Hypothalamus (tissue), 51 donors: ENCODE measurements at places on chromosomes 11 and 22.

DNA sequence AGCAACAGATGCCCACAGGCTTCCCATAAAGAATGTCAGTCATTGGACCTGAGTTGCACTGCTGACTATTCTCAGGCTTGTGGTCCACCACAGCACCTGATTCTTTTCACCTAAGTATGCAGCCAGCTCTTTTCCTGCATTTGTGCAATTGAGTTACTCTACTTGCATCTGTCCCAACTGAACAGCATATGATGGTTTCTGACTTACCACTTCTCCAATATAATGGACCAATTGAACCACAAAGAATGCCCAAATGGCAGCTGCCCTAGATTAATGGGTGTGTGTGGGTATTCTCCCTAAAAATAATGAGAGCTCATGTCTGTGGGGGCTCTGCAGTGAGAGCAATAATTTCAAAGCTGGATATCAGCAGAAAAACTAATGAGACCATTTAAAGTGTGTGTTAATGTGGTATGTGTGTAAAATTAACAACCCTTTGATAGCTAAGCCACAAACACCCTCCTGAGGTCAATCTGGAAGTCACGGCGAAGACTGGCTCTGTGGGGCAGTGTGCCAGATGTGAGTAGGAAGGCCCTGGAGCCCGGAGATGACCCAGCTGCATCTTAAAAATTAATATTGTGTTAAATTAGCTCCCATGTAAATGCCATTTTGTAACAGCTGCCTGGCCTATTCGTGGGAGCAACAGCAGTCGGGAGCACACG lies 43.8 kb downstream of the SC5D start:
- no peak for DNase-seq

- no peak for DNase-seq
Measured at GRCh38 chr22:20748731-20749428, 25.0 kb upstream of the SERPIND1 start.

- DNase-seq, result no peak
Measured at GRCh38 chr22:29112121-29112520, 39.3 kb downstream of the KREMEN1 start.

- no peak for DNase-seq
Measured at GRCh38 chr11:44241851-44242250, 68.1 kb downstream of the ALX4 start.

- DNase-seq, result no peak
Measured at GRCh38 chr11:69912161-69912910, 93.1 kb upstream of the FGF3 start.

DNA sequence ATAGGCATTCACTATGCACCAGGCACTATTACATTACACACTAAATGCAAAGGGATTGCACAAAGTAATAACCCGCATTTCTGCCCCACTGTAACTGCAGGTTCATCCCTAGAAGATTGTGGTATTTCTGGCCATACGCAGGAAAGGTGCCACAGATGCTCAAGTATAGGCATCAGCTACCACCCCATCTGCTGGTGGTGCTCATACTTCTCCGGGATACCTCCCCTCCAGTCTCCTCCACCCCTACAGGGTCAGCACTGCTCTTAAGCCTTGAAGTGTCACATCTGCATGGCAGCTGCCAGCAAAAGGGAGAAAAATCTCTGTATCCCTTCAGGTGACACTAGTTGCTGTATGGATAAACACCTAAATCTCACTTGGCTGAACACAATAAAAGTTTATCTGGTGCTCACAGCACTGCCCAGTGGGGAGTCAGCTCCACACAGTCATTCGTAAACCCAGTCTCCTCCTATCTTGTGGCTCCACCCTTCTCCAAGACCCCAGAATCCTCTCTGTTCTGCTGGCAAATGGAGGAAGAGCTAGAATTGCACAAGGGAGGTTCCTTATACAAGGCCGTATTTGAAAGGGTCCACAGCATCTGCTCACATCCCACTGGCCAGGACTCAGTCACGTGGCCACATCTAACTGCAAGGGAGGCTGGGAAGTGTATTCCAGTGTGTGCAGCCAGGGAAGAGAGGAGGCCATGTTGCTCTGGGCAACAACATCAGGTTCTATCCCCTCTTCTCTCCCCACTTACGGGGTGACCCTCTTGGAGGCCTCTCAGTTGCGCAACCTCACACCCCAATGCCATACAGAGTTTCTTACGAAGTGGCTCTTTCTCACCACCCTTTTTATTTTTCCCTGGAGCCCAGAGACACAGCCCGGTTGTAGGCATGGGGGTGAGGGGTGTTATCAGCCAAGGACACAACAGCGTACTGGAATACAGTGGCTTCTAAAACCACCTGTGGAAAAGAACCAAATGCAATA lies 114.7 kb downstream of the BUD13 start:
- DNase-seq, result no peak

DNA sequence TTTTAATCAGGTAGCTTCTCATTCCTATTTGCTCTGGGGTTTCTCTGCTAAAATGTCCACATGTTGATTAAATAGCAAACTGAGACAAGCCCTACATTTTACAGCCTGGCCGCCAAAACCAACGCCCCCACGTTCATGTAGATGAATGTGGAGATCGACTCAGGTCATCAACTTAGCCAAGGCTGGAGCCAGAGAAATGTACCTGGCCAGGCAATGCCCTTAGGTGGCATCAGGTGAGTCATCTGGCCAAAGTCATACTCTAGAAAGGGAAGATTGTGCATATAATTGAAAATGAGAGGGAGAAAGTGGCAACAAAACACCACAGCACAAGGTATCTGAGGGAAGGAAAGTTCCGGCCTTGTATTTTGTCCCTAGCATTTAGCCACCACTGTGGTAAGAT lies 37.1 kb upstream of the CCDC89 start:
- DNase-seq, result no peak

DNA sequence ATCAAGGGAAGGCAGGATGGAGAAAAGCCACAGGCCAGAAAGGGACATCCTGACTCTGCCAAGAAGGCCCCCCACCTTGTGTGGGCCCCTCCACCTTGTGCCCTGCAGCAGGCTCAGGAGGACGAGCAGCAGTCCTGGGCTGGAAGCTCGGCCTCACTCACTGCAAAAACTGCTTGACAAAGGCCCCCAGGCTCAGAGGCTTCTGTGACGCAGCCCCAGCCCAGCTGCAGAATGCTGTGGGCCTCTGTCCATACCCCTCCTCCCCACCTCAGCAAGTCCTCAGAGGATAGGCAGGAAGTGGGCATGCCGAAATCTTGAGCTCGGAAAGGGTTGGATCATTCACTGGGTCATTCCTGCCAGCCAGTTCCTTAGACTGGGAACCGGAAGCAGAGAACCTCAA lies 61.9 kb downstream of the NRXN2 start:
- no peak for DNase-seq

DNA sequence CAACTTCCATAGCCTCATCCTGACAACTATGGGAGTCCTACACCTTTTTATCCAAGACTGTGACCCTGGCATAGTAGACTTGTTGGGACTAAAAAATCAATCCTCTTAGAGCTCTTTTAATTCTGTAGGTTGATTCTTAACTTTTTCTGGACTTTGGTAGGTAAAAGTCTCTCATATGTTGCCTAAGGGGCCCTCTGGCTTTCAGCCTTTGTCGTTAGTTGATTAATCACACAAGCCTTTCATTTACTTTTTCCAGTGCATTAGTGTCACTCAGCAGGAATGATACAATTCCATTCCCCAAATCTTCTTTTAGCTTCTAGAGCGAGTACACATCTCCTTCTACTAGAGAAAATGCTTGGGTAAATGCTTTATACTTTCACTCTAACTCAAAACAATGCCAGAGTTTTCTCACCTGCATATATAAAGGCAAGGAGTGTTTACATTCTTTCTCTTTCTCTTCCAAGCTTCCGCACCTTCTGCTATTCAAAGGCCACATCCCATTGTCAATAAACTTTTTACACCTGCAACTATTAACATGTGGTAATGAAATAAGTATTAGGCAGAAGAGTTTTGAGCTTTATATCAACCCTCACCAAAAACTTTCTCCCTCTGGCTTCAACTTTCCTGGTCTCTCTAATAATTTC lies 516.6 kb downstream of the FAM181B start:
- no peak for DNase-seq

- no peak for DNase-seq
Measured at GRCh38 chr11:7261578-7261977, 9.9 kb downstream of the SYT9 start.

DNA sequence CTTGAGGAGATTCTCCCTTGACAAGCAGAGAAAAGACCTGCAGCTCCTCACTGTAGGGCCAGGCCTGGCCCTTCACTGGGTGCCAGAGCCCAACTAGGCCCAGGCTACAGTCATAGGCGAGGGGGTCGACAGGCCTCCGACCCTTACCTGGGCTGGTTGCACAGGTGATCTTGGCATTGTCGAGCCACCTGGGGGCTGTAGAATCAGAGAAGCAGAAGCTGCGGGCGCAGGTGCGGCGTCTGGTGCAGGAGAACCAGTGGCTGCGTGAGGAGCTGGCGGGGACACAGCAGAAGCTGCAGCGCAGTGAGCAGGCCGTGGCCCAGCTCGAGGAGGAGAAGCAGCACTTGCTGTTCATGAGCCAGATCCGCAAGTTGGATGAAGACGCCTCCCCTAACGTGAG lies 6.9 kb upstream of the RAB1B start:
- no peak for DNase-seq

DNA sequence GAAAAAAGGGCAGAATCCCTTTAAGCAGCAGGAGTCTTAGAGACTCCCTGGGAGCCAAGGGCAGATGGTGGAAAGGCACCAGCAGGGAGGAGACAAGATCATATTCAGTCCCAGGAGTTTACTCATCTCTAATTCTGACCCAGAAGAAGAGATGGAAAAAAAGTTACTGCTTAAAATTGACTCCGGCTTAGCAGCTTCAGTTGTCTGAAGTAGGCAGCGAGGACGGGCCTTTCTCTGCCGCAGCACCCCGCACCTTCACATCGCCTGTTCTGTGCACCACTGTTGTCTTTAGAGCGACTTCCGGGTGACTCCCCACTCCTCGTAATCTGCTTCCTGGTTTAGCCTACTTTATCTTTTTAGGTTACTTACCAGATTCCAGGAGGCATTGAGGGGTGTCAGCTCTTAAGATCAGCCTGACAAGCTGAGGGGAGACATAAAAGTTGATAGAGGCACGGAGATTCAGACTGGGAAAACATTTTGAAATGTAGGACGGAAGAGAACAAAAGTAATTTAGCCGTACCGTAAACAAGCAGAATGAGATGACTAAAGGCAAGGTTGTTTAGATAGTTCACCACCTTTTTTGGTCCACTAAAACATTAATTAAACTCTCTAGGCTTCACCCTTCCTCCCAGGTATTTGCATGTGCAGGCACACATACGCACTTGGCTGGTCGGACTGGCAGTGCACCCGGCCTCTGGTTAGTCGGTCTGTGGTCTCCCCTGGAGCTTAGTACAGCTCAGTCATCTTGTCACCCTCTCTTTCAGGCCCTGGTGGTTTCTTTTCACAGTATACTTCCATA lies 74.3 kb downstream of the CECR2 start:
- DNase-seq, result no peak

GRCh38 chr11:102389253-102389652 lies 42.2 kb downstream of the BIRC2 start:
- no peak for DNase-seq
